ENCODE measurements at places on chromosomes 6 and 20.
A peak's percentile ranks its signal among the peaks of the same experiment; 100 is the strongest.

DNA sequence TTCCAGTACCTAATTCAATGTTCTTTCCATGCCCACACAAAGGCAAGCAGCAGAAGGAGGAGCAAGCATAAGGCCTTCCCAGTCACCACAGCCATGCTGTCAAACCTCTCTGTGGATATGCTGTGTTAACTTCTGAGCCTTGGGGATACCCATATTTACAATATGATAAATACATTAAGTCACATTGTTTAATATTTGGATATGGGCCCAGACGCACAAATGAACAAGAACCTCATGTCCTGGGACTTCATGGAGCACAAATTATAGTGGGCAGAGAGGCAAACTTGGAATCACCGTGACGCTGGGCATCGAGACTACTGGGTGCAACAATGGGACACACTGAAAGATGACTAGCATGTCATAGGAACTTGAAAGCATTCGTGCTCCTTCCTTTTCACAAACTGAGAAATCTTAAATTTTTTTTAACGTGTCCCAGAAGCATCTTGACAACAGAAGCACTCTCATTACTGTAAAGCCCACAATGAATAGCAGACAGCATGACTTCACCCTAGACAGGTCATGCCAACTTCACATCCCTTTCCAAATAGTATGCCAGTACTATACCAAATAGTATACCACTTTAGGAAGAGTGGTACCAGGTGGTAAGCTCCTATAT is 16.0 kb downstream of the SOD2 start:
- no peak for DNase-seq

DNA sequence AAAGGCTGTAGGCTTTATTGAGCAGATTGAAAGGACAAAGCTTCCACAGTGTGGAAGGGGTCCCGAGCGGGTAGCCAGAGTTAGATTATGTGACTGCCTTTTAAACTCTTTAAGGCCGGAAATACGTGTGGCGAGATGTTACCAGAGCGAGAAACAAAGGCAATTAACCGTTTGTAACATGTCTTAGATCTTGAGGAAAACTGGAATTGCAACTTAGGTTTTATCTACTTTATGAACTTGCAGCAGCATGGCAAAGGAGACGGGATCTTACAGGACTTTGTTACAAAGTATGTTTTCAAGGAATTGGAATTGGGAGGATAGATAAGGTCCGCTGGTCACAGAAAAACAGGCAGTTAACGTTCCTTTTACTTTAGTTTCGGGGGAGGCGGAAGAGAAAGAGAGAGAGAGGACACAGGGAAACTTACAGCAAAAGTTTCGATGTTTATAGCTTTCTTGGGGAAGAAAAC is 594.7 kb upstream of the ADGRB3 start:
- no peak for DNase-seq

- DNase-seq = no peak
Measured at GRCh38 chr20:54629632-54630031, 154.2 kb downstream of the DOK5 start.

DNA sequence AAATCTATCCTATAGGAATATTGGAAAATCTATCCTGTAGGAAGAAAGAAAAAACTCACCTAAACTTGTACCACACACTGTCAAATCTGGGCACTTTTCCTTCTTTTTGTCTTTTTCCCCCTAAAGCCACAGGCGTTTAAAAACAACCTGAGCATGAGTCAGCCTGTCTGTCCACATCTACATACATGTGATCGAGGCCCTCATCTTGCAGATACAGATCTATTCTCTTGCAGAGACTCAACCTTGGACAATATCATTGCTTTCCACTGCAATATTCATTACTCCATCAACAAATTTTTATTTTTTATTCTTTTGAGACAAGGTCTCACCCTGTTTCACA is 95.9 kb upstream of the IYD start:
- no peak for DNase-seq

GRCh38 chr6:166633732-166634535 is 6.9 kb upstream of the RPS6KA2 start:
- DNase-seq = peak; percentile 18

DNA sequence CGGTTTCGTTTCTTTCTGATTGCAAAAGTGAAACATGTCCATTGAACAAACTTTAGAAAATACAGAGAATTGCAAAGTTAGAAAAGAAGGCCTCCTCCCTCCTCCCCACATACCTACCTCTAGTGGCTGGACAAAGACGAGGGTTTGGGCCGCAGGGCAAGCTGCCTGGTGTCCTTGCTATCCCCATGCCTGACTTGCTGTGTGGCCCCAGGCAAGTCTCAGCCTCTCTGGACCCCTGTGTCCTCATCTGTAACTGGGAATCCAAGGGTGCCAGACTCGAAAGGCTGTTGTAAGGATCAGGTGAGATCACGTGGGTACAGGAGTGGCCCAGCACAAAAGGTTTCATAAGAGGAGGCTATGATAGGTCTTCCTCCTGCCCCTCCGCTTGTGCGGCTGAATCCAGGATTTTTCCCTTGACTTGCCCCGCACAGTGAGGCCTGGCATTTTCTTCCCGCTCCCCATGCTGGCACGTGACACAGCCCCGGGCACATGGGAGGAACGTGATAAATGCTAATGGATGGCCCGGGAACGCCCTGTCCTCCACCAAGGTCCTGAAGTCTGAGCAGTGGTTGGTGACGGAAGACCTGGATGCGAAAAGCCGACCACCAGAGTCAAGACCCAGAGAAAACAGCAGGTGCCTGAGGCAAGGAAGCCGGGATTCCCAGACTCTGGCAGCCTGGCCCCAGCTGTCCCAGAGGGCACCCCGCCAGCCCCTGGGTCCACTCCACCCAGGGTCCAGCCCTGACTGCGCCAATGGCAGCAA is 55.8 kb downstream of the UBE2V1 start:
- no peak for DNase-seq

DNA sequence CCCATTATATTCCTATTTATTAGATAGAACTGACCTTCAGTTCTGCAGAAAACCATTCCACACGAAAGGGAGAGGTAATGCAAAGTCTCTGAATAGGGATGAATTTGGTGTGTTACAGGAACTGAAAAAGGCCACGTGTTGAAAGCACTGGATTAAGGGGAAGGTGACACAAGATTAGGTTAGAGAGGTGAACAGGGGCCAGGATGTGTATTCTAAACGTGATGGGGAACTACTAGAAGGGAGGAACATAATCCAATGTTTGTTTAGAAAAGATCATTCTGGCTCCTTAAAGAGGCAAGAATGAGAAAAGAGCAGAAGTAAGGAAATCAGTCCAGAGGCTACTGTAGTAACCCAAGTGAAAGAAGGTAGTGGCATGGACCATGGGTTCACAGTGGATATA is 6.3 kb upstream of the ZKSCAN8 start:
- no peak for DNase-seq

- no peak for DNase-seq
Measured at GRCh38 chr20:58677808-58678207, 14.8 kb upstream of the NPEPL1 start.
